CD4-positive, alpha-beta T cell (primary cell): ENCODE measurements at places on chromosomes 7 and 10.

DNA sequence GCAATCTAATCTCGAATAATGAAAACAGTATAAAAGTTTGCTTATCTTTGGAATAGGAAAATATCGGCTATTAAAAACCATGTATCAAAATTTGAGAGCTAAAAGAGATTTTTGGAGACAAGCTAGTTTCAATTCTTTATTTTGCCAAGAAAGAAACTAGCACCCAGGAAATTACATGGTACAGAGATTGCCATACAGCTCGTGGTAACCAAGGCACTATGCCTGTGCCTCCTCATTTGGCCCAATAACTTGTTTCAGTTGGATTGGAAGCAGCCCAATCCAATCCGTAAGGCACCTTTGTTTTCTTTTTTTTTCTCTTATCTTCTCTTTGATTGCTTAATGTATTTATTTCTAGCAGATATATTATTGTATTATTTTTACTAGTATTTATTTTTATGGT, 55.0 kb downstream of the GNAI1 start:
- no peak for DNase-seq

- DNase-seq, result no peak
Observed at GRCh38 chr7:110637252-110637651, 453.7 kb upstream of the LRRN3 start.

DNA sequence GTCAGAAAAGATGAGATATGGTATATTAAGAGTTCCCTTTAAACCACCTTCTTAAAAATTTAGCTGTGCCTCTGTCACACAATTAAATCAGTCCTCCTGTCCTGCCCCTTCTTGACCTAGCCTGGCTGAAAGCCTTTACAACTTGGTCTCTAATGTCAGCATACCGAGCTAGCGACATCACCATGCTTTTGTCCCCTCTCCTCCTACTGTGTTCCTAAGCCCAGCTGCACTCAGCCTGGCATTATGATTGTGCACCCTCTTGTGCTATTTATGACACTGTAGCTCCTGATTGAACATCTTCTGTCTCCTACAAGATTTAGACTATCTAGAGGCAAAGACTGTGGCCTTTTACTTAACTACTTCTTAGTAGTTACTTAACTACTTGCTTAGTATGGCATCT, 29.2 kb downstream of the TDRD1 start:
- no peak for DNase-seq

DNA sequence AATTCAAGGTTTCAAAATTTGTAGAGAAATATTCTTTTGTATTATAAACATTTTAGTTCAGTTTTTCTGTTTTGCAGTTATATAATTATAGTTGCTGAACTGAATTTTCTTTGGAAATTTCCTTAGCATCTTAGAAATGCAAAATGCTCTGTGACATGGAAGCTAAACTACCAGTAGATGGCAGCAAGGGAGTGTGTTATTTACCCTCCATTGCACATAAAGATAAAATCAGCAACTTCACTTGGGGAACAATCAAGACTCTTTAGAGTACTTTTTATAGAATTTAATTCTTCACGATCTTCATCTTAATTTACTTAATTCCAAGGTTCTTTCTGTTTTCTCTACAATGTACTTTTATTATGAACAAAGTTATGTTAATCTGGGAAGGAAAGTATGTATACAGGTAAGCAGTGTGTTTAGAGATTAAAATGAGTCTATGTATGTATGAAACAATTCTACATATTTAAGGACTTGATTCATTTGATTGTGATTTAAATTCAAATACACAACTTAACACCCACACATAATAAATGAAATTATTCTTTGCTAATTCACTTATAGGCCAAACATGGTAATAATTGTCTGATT, 404.2 kb downstream of the THSD7A start:
- DNase-seq, result no peak

- no peak for DNase-seq
Observed at GRCh38 chr10:70562036-70562755, 40.3 kb downstream of the PRF1 start.

DNA sequence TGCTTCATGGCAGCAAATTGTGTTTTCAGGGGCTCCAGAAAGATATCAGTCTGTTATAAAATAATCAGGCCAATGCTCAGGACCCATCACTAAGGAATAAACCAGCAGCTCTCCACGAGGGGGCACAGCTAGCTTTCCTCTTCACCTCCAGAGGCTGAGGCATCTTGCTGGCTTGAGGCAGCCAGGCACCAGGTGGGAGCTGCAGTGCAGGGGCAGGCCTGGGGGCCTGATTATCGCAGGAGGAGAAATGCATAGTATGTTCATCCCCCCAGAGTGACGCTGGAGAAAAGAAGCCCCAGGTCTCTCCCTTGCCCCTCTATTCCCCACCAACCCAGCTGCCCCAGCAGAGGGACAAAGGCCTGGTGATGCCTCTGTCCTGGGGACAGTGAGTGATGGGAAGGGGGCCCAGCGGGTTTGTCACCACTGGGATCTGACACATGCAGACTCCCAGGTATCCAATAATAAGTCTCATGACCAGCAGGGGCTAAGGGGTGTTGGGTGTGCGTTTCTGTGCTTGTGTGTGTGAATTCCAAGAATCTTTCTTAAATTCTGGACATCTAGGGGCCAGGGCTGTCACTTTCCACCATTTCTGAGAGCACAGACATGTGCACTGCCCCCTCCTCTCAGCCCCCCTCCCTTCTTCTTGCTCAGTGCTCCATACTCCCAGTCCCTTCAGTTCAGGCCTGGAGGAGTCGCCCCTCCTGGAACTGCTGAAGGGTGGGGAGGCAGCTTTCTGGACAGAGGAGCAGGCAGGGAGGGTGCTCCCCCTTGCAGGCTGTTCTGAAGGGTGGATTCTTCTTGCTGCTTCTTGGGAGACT, 128.1 kb upstream of the FAM20C start:
- no peak for DNase-seq

DNA sequence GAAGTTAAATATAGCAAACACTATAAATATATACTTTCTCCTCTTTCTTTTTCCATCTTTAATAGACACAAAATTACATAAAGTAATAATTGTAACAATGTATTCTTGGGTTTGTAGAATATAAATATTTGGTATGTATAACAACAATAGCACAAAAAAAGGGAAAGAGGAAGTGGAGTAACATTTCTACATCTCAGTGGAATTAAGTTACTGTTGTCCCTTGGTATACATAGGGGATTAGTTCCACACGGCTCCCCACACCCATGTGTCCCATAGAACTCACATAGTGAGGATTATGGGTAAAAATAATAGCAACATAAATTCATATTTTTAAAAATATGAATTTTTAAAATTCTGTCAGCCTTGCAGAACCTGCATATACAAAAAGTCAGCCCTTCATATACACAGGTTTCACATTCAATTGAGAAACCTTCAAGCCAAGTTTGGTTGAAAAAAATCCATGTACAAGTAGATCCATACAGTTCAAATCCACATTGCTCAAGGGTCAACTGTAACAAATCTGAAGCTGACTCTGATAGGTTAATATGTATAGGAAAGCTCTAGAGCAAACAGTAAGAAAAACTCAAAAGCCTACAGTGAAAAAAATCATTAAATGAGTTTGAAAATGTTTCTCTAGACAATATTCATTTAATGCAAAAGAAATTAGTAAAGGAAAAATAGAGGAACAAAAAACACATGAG, 92.4 kb downstream of the HYCC1 start:
- DNase-seq, result no peak

- DNase-seq, result no peak
Observed at GRCh38 chr7:38244516-38244915, 28.9 kb downstream of the TARP start.

DNA sequence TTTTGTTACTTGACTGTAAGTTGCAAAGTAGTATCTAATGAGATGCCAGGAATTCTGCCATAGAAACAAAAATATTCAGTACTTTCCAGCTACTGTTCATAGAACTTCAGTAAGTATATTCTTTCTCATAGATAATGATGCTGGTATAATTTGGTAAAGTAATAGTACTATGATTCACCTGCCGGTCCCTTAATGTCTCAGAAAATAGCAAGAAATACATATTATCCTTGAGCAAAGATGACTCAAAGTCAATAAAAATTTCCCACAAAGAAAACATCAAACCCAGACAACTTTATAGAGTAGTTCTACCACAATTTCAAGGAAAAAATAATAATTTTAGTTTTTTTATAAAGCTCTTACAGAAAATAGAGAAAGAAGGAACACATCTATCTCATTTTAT, 105.4 kb downstream of the EPDR1 start:
- no peak for DNase-seq

GRCh38 chr10:15482156-15482555, 111.1 kb upstream of the FAM171A1 start:
- no peak for DNase-seq

GRCh38 chr10:27699776-27700175, 45.8 kb downstream of the MKX start:
- DNase-seq, result no peak
